ENCODE measurements at places on chromosomes 5 and 9. TPM values are rescaled to one million over a fixed set of nuclear protein-coding genes. Genes with fewer than 3 reads are reported as not detected.

- DNase-seq = no peak
These were observed at the start of gene N4BP3 for GRCh38 chr5:178113141-178113787. Gene N4BP3 (plus strand): TSS chr5:178113532. CDS start chr5:178119584, 6,052 bp downstream.

- DNase-seq = peak; percentile 82
These were observed 26.1 kb downstream of the MAP1B start for GRCh38 chr5:72133212-72133990.

DNA sequence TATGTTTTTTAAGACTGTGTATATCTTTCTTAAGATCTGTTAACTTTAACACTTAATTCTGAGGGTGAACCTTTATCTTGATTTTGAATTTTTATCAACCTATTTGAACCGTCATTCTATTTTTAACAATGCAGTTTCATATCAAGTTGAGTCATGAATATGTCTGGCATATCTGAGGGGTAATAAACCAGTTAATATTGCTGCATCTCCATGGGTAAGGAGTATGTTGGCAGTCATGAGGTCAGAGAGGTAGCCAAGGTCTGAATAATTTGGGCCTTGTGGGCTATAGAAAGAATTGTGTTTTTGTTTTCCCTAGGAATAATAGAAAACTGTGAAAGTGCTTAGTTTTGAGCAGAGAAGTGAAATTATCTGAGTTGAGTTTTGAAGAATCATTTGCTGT, 419.0 kb downstream of the PLK2 start:
- no peak for DNase-seq

GRCh38 chr9:107733523-107733894, 243.9 kb upstream of the KLF4 start:
- DNase-seq = peak; percentile 38

DNA sequence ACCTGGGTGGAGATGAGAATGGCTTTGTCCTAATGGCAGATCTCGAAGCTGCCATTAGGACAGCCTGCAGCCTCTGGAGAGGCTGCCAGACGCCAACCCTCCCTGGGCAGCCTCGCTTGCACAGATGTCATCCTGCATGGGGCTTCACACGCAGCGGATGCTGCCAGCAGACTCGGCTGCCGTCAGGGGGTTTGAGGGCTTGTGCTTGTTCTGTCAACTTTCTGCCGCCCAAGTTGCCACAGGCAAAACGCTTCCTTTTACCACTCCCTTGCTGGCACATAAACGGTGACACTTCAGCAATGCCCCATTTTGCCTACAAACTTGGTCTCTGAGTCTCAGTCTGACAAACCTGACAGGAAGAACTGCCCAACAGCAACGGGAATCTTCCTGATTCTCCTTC, 24.7 kb downstream of the DAP start:
- no peak for DNase-seq

GRCh38 chr5:14534773-14535172, 46.8 kb upstream of the OTULINL start:
- no peak for DNase-seq

DNA sequence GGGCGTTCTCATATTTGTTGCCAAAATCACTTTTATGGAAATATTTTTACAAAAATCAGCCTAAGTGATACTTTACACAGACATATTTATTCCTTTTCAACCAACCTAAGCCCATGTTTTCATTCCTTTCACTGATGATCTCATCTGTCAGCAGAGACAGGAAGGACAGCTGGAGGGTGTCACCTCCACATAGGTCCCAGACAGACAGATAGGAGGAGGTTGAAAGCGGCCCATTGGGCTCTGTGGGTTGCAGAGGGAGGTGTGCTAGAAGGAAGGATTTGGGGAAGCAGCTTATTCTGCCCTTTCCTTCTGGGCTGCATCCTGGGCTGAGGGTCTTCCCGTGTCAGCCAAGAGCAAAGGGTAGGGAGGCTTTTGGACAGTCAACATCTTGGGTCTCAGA, 26.0 kb upstream of the SEMA4D start:
- no peak for DNase-seq

DNA sequence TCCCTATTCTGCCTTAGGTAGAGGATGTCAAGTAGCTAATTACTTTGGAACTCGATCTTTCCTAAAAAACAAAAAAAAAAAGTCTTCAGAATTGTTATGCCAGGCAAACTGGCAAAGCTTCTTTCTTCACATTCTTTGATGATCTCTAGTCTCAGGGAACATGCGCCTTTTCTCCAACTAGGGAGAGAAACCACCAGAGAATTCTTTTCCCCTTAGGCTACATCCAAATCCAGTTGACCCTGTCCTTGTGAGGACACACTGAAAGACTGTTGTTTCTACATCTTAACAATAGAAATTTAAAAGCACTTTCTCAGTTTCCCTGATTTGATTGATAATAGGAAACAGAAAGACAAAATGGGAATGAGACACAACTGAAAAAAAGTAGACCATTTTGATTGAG, 94.7 kb upstream of the ITGA2 start:
- DNase-seq = no peak

DNA sequence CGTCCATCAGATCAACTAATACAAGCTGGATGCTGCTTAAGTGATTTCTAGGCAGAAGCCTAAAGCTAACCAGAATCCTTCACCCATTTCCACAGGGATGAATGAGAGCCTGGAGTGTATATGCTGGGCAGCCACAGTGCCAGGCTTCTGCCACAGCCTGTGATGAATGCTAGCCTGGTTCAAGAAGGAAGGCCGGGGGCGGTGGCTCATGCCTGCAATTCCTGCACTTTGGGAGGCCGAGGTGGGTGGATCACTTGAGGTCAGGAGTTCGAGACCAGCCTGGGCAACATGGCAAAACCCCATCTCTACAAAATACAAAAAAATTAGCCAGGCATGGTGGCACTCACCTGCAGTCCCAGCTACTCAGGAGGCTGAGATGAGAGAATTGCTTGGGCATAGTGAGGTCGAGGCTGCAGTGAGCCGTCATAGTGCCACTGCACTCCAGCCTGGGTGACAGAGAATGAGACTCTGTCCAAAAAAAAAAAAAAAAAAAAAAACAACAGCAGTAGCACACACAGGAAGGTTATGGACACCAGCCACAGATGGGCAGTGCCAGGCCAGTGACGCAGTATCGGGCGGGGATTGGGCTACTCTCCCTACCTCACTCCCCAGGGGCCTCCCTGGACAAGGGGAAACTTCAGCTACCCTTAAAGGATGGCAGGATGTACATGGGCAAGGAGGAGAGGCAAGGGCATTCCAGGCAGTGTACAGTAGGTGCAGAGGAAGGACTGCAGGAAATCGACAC, 23.1 kb upstream of the HMCN2 start:
- DNase-seq = no peak

GRCh38 chr5:150175076-150175475, 8.5 kb downstream of the CDX1 start:
- no peak for DNase-seq

DNA sequence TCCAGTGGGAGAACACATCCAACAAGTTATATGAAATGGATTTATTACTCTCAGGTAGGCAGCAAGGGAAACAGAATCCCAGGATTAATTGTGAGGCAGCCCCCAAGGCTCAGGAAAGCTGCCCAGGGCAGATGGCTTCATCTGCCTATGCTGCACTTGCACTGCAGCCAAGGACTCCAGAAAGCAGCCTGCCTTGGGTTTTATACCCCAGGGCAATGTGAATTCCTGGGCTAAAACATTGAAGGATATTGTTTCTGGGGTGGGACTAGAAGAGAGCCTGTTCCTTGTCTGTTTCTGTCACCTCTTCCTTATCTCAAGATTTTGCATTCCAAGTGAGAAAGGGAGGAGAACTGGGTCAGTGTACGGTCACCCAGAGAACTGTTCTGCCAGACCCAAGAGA, 8.8 kb upstream of the CCL27 start:
- no peak for DNase-seq

GRCh38 chr5:73564675-73565074, 764 bp downstream of the ANKRA2 start:
- no peak for DNase-seq

DNA sequence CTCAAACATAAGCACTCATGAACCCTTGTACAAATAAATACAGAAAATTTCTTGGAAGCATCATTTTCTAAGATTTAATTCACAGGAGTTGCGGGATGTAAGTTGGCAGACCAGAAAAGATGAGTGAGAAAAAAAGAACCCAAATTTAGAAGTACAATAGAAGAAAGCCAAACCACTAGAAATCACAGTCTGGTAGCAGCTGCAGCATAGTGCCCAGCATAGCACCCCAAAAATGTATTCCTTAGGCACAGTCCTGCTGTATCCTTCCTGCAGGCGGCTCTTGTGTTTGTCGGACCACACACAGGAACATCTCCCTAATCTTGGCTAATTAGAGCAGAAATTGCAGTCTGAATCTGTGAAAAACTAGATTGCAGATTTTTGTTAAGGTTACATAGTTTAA, 208.5 kb upstream of the TRPM3 start:
- no peak for DNase-seq

GRCh38 chr5:180865981-180866695, 5.1 kb upstream of the ZFP62 start:
- no peak for DNase-seq

GRCh38 chr9:89534515-89535287, 36.8 kb upstream of the SEMA4D start:
- no peak for DNase-seq

GRCh38 chr9:19643875-19644274, 145.0 kb downstream of the SLC24A2 start:
- DNase-seq = no peak

GRCh38 chr9:4873066-4873465, 80.3 kb downstream of the RCL1 start:
- no peak for DNase-seq

DNA sequence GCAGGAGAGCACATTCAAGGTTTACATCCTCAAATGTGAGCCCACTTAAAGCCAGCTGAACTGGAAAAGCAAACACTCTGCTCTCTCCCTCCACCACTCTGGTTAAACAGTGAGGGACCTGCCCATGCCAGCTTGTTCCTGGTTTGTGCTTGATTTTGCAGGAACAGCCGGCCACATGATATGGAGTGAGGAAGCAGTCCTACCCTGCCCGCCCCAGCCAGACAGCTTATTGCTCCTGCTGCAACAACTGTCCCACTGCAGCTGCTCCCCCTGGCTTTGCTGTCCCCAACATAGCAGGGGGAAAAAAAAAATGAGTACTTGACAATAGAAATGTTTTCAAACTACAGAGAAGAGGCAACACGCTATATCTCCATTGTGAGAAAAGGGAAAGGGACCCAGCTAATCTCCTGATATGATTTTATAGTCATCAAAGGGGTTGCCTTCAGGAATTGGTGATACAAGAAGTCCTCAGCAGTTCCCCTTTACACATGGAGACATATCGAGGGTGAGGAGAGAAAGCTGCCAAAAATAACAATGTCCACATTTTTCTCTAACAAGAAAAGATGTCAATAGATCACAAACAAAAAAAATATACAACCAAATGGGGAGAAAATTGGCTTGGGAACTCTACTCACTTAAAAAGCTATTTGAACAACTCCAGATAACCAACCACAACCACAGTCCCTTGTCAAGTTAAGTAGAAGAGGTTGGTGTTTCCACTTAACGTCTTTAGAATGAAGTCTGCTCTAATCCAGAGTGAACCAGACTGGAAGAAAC, 4.6 kb downstream of the MYO10 start:
- DNase-seq = no peak

The ADAMTS13 gene
- 0.07 TPM for total RNA-seq

The SH3RF2 gene
- total RNA-seq = 18.9 TPM

The PDGFRB gene
- 5.4 TPM for total RNA-seq

The TMEM167A gene
- 46.2 TPM for total RNA-seq

The CARD9 gene
- total RNA-seq = 0.43 TPM

The BAAT gene
- 0.03 TPM for total RNA-seq

The GKAP1 gene
- 1.9 TPM for total RNA-seq

The SLC6A19 gene
- not detected for total RNA-seq

The CLIC3 gene
- total RNA-seq = 1.7 TPM

The DMRT3 gene
- total RNA-seq = not detected

The ISL1 gene
- total RNA-seq = 1.9 TPM

The PCDHB7 gene
- total RNA-seq = not detected

The STING1 gene
- 38.7 TPM for total RNA-seq

The FOXD4L5 gene
- not detected for total RNA-seq
